Activated naive CD4-positive, alpha-beta T cell (primary cell): ENCODE measurements at places on chromosomes 5 and 9.

DNA sequence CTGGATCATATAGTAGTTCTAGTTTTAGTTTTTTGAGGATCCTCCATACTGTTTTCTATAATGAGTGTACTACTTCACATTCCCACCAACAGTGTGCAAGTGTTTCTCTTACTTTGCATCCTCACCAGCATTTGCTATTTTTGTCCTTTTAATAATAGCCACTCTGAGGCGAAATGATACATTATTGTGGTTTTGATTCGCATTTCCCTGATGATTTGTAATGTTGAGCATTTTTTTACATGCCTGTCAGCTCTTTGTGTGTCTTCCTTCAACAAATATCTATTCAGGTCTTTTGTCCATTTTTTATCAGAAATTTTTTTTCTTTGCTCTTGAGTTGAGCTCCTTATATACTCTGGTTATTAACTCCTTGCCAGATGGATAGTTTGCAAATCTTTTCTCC lies 114.0 kb downstream of the ADAMTSL1 start:
- no peak for DNase-seq

- DNase-seq: no peak
Measured at GRCh38 chr9:108178318-108178717, 677.5 kb downstream of the ACTL7B start.

DNA sequence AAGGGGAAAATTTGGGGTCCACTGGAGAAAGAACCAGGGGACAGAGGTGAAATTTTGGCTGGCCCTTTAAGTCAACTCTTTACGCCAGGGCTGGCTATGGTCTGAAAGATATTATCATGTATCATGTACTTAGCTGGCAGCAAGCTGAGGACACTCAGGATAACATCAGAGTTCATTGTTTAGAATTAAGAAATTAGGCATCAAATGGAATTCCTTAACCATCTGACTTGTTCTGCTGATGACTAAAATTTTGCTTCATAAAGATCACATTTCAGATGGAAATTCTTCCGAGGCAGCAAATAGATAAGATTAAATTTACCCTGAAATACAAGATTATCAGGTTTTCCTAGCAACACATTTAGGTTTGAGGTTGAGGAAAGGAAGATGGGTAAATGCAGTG lies 269.4 kb upstream of the KLF9 start:
- no peak for DNase-seq

GRCh38 chr5:170636801-170637477 lies 133.1 kb downstream of the KCNIP1 start:
- no peak for DNase-seq

DNA sequence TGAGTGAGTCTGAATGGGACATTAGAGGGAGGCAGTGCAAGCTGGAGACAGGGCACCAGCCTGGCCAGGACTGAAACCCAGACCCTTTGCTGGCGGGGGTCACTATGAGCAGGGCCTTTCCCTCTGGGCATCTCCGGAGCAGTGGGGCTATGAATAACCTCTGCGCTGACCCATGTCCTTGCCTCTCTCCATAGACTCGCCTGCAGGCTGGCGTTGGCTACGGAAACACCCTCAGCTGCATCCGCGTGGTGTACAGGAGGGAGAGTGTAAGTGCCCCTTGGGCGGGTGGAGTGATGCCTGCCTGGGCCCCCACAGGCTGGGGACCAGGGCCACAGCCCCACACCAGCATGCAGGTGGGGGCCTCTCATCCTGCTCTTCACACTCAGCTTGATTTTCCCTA lies 15.8 kb downstream of the SLC25A48 start:
- DNase-seq: no peak

- DNase-seq: no peak
Measured at GRCh38 chr9:133048595-133048994, 13.2 kb upstream of the CEL start.

DNA sequence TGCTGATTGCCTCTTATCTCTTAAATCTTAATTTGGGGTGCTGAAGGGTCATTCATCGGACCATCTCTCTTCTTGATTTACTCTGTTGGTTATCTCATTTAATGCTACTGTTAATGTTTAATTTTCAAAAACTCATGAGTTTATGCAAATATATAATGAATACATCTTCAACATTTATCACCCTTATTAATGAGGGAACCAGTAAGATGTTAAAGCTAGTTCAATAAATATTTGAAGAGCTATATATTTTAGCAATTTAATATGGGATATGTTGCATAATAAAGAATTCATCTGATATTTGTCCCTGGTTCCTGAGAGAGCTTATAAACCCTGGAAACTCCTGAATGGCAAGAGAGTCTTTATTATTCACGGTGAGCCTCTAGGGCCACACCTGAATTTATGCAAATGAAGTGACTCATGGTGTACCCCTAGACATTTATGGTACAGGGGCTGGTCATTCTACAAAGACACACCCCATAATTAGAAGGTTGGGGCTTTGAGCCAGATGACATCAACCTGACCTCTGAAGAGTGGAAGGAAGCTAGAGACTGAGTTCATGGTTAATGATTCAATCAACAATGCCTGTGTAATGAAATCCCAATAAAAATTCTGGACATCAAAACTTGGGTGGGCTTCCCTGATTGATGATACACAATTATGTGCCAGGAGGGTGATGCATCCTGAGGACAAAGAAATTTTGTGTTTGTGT lies 339.5 kb upstream of the ZNF608 start:
- no peak for DNase-seq

GRCh38 chr9:19484699-19485098 lies 75.9 kb downstream of the ACER2 start:
- no peak for DNase-seq

DNA sequence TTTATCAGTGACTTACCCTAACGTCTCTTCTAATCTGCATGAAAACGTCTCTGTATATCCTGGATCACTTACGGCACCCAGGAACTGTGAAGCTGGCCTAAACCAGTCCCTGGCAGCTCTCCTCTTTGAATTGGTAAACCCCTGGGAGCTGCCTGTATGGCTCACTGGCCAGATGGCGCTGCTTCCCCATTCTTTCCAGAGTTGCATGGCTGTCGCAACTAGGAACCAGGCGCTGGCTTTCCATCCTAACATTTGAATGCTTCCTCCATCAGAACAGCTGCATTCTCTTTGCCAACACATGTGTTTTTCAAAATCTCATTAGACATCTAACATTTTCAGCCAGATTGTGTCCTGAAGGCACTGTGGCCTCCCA lies 8.0 kb upstream of the PCA3 start:
- DNase-seq: no peak

DNA sequence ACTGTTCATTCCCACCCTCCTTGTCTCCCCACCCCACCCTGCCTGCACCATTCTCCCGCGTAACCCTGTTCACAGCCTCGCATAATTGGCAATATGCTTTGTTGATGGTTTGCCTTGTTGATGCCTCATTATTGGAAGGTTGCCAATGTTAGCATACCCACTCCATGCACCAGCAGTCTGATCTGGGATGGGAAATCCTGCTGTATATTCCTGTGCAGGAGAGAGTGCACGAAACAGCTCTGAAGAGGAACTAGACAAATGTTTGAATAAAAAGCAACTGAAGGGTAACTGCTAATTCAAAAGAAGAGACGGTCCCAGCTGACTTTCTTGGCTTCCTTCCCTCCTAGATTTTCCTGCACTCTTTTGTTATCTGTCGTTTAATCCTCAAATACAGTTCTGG lies 271.7 kb upstream of the TLE4 start:
- no peak for DNase-seq

DNA sequence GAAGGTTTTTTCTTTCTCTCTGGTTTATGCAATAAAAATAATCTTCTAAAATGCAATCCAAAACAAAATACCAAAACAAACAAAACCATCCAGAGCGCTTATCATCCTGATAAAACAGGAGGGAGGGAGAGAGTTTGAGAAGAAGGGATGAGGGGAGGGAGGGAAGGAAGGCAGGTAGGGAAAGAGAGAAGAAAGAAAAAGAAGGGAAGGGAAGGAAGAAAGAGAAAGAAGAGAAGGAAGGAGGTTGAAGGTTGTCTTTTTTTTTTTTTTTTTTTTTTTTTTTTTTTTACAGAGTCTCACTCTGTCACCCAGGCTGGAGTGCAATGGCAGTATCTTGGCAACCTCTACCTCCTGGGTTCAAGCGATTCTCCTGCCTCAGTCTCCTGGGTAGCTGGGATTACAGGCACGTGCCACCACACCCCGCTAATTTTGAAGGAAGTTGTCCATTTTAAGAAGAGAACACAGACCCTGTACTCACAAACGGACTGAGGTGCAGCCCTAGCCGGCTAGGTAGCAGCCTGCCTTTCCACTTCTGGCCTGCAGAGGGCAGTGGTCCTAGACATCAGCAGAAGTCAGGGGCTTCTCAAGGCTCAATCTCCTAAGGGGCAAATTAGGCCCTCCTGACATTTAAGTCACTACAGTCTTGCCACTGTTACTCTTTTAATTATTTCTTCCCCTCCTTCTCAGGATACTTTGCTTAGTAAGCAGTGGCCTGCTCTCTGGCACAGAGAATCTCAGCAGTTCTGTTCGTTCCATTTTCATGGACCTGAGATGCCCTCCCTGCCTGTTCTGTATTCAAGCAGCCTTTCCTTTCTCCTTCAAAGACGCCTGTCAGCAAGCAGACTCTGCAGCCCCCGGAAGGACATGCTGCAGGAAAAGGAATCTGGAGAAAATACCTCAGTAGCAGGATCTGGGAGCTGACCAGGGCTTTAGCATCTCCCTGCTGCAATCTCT lies 76.4 kb downstream of the EPB41L4B start:
- DNase-seq: peak; percentile 4

DNA sequence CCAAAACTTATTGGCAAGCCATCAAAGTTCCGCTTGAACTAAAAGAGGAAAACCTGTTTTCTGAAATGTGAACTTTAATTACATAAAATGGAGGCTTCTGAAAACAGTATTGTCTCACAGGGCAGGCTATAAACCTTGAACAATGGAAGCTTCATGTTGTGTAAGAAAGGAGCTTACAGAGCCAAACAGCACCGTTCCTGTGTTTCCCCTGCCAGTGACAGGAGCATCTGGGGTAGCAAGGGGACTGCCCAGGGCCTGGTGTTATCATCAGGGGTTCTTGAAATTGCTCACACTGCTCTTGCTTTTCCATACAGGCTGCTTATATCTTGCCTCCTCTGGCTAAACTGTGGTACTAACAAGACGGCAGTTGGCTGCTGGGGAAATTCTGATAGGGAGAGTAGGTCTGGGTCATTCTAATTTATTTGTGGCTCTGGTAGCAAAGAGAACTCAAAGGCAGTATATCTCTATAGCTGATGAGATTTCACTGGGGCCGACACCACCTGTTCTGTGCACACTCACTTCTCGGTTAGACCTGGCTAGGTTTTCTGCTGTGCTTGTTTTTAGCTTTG lies 40.4 kb downstream of the BASP1 start:
- no peak for DNase-seq

DNA sequence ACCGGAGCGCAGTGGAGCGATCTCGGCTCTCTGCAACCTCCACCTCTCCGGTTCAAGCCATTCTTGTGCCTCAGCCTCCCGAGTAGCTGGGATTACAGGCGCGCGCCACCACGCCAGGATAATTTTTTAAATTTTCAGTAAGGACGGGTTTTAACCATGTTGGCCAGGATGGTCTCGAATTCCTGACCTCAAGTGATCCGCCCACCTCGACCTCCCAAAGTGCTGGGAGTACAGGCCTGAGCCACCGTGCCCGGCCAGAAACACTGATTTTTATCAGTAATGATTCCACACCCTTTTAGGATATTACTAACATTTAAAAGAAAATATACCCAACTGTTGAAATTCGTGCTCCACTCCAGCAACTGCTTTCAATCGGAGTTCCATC lies 464 bp upstream of the FAM151B start:
- no peak for DNase-seq

GRCh38 chr9:33637881-33638280 lies 113.8 kb downstream of the ANKRD18B start:
- DNase-seq: no peak

- no peak for DNase-seq
Measured at GRCh38 chr5:31186672-31187267, 6.7 kb upstream of the CDH6 start.

- no peak for DNase-seq
Measured at GRCh38 chr5:168853972-168854371, 274.8 kb upstream of the PANK3 start.

DNA sequence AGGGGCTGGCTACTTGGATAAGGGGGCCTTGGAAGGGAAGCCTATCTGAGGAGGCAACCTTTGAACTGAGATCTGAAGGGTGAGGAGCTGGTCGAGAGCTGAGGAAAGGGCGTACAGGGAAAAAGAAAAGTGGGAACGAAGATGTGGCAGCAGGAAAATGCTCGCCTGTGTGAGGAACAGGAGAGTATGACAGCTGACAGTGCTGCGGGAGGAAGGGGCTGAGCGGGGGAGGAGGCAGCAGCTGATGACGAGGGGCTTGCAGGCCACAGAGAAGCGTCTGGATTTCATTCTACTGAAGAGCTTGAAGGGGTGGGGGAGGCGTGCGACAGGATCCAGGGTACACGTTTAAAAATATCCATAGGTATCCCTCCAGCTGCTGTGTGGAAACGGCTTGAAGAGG lies 28.9 kb downstream of the SH3PXD2B start:
- no peak for DNase-seq

DNA sequence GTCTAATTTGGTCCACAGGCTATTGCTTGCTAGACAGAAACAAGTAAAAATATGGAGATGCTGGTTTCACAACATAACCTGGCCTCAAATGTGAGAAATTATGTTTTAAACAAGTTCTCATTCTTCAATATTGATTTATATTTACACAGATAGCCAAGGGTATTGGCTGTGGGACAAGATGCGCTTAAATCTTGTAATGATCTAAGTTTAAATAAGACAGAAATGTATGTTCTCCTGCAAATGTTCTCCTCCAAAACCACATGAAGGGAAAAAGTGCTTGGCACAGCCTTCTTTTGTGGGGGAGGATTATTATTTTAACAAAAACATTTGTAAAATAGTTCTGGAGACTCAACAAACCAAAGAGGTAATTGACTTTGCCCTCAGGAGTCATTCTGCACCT lies 356.0 kb downstream of the DMAC1 start:
- DNase-seq: no peak

- no peak for DNase-seq
Measured at GRCh38 chr5:101897914-101898313, 398.2 kb downstream of the SLCO4C1 start.

DNA sequence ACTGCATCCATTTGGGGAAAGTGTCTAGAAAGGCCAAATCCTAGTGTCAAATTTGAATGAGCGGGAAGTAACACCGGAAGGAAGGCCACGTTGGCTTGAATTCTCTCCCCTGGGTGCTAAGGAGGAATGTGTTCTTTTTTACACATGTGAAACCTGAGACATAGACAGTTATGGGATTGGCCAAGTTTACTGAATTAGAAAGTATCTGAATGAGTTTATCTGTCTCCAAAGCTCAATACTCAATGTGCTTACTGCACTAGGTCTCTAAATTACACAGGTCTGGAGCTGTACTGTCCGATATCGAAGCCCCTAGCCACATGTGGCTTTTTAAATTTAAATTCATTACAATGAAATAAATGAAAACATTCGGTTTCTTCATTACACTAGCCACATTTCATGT lies 6.0 kb downstream of the DMRT1 start:
- no peak for DNase-seq

- no peak for DNase-seq
Measured at GRCh38 chr9:111481885-111482636, 2.1 kb downstream of the ECPAS start.

DNA sequence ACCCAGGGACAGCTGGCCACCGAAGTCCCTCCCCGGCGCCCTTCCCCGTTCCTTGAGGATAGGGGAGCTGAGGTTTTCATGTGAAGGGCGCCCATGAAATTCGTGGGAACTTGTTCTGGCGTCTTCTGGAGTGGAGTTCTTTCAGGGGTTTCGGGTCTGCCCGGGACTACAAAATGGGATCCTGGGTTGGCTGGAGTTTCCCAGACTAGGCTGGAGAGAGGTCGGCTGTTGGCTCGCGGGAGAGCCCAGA lies 3.6 kb upstream of the RGMB start:
- no peak for DNase-seq

GRCh38 chr5:83967417-83967816 lies 246.8 kb upstream of the HAPLN1 start:
- DNase-seq: no peak

GRCh38 chr9:84563691-84564090 lies 105.8 kb upstream of the NTRK2 start:
- DNase-seq: no peak
